Activated gamma-delta T cell treated with Interleukin-2 at 50 U/mL for 16 hours (primary cell): ENCODE measurements at places on chromosomes 16 and 17.

DNA sequence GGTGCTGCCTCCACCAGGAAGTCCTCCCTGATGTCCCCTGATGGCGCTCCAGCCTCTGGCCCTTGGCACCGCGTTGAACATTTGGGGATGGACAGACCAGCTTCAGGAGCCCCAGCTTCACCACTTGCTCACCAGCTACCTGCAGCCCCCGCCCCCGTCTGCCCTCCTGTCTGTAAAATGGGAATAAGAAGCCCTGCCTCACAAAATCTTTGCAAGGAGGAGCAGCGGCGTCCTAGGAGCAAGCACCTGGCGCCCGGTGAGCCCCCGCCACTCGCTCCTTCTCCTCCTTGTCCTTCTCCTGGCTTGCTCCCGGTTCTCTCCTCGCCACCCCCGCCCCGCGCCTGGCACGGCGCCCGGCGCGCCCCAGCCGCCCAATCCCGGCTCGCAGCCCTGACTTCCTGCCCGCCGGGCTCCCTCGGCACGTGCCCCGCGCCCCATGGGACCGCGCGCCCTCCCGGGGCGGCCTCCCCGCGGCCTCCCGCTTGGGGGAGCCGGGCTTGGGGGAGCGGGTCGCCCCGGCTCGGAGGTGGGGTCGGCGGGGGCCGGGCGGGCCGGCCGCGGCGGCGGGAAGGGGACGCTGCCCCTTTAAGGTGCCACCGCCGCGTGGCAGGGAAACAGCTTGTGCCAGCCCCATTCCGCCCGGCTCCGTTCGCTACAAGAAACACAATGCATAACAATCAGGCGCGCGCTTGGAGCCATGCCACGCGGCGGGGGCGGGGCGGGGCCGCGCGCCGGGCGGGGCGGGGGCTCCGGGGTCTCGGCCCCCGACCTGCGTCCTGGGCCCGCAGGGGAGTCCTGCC lies 9.1 kb upstream of the PPP1R1B start:
- DNase-seq: peak; percentile 42

DNA sequence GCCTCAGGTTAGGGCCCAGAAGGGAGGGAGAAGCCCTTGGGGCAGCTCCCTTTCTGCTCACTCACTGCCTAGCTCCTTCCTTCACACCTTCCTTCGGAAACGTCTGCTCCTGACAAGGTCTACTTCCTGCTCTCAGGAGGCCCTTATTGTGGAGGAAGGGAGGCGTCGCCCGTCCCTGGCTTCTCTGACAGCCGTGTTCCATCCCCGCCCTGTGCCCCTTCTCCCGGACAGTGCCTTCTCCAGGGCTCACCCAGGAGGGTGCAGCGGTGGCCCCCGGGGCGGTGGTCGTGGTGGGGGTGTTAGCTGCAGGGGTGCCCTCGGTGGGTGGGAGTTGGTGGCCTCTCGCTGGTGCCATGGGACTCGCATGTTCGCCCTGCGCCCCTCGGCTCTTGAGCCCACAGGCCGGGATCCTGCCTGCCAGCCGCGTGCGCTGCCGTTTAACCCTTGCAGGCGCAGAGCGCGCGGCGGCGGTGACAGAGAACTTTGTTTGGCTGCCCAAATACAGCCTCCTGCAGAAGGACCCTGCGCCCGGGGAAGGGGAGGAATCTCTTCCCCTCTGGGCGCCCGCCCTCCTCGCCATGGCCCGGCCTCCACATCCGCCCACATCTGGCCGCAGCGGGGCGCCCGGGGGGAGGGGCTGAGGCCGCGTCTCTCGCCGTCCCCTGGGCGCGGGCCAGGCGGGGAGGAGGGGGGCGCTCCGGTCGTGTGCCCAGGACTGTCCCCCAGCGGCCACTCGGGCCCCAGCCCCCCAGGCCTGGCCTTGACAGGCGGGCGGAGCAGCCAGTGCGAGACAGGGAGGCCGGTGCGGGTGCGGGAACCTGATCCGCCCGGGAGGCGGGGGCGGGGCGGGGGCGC lies 231.9 kb downstream of the SEC14L1 start:
- peak; percentile 68 for DNase-seq

DNA sequence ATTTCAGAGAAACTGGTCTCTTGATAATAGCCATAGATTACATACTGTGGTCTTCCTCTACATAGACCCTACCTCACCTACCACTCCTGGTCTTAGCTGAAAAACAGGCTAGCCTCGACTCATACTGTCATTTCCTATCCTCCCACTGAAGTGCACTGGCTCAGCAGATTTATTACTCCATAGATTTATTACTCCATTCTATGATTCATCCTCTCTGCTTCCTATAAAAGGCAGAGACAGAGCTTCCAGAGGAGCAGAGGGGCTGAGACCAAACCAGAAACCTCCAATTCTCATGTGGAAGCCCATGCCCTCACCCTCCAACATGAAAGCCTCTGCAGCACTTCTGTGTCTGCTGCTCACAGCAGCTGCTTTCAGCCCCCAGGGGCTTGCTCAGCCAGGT lies at the start of gene CCL7:
TSS of gene CCL7 (plus strand) at position 253 of the 400 bp plus-strand sequence. CDS start at position 323, 70 bp downstream.
- DNase-seq: no peak

DNA sequence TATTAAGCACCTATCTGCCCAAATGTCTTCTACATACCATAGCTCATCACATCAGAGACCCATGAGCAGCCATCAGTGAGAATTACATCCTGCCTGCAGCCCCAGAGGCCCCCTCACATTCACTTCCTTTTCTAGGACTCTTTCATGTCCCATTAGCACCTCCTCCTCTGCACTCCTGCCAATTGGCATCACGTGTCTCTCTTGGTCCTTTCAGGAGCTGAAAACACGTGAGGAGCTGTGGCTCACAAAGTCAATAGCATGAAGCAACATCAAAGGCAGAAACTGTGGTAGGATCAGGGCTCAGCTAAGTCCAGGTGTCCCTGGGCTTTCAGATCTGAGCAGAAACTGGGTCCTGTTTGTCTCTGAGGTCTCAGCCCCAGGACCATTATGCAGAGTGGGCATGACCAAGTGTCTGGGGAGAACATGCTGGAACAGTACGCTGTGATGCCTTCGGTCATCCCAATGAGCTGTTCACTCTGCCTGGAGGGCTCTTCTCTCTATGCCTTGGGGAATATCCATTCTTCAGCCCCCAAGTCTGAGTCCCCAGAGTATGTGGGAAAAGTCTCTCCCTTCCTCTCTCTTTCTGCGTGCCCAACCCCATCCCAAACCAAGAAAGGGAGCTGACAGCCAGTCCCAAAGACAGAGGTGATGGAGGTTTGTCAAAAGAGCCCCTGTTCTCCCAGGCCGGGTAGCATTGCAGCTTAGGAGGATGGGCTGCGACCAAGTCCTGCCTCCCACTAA lies 457.0 kb upstream of the CDH5 start:
- DNase-seq: no peak

- DNase-seq: no peak
These were observed 7.6 kb downstream of the SLFN12L start for GRCh38 chr17:35529866-35530265.

GRCh38 chr16:84340325-84341040 lies 27.9 kb upstream of the ATP2C2 start:
- DNase-seq: no peak

GRCh38 chr17:72974605-72975232 lies 117.8 kb downstream of the SLC39A11 start:
- no peak for DNase-seq

DNA sequence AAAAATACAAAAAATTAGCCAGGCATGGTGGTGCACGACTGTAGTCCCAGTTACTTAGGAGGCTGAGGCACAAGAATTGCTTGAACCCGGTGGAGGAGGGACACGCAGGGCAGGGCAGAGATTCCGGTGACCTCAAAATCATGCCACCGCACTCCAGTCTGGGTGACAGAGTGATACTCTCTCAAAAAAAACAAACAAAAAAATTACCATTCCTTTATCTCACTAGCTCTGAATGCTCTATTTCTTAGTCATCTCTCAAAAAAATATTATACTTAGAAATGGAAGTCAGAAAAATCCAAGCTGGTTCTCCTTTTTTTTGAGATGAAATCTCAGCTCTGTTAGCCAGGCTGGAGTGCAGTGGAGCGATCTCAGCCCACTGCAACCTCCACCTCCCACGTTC lies 40.8 kb downstream of the SPOP start:
- DNase-seq: no peak

GRCh38 chr17:75813081-75814020 lies 28.7 kb downstream of the UNK start:
- DNase-seq: no peak

- no peak for DNase-seq
These were observed 1147.3 kb upstream of the GOT2 start for GRCh38 chr16:59881376-59881775.

- no peak for DNase-seq
These were observed 115.3 kb downstream of the SNX29 start for GRCh38 chr16:12091569-12092543.

DNA sequence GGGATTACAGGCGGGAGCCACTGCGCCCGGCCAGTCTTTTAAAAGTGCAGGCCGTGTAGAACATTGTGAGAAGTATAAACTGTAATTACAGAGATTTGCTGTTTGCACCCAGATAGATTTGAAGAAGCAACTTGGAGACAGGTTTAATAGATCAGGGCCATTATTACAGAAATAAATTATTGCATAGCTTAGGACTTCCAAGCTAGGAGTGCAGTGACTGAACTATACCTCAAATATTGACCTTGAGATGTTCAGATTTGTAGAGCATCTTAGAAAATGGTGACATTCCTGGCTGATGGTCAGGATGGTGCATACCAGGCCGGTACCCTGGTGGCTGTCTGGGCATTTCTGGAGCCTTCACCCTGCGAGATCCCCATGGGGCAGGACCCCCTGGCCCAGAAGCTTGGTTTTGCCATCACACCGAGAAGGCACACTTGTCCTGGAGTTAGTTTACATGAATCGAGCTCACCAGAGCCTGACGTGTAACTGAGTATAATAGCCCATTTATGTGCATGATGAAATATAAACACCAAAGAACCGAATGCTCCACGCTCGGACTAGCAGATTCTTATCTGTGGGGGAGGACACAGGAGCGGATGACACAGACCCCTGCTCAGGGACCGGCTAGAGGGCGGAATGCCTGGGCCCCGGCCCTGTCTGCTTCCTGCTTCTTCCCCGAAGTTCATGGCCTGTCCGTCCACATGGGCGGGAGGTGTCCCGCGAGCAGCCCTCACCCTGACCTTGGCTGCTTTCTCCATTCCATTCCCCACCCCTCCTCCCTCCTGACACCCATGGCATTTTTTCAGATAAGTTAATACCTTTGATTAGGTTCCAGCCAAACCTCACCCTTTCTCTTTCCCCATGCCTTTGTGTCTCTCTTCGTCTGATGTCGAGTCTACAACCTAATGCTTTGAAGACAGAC lies 32.1 kb downstream of the CCDC40 start:
- no peak for DNase-seq

DNA sequence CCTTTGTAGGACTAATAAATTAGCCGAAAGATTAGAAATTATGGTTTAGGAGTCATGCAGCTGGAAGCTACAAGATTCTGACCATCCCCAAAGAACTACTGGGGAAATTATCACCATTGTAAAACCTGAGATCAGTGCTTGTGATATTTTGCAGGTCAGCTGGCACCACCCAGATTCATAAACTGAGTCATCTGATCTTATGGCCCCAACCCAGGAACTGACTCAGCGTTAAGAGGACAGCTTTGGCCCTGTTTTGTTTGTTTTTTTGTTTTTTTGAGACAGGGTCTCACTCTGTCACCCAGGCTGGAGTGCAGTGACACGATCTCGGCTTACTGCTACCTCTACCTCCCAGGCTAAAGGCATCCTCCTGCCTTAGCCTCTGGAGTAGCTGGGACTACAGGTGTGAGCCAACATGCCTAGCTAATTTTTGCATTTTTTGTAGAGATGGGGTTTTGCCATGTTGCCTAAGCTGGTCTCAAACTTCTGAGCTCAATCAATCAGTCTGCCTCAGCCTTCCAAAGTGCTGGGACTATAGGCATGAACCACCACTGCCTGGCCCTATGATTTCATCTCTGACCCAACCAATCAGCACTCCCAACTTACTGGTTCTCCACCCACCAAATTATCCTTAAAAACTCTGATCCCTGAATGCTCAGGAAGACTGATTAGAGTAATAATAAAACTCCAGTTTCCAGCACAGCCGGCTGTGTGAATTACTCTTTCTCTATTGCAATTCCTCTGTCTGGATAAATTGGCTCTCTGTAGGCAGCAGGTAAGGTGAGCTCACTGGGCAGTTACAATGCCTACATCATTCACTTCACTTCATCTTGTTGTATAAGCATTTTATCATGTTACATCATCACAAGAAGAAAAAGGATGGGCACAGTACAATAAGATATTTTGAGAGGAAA lies 79.4 kb upstream of the KSR1 start:
- no peak for DNase-seq

- DNase-seq: peak; percentile 67
These were observed 9.4 kb downstream of the RPL19 start for GRCh38 chr17:39209317-39210092.

GRCh38 chr17:19311016-19311415 lies 51.5 kb downstream of the B9D1 start:
- no peak for DNase-seq

- DNase-seq: peak; percentile 79
These were observed 23.8 kb downstream of the COTL1 start for GRCh38 chr16:84593825-84594724.

DNA sequence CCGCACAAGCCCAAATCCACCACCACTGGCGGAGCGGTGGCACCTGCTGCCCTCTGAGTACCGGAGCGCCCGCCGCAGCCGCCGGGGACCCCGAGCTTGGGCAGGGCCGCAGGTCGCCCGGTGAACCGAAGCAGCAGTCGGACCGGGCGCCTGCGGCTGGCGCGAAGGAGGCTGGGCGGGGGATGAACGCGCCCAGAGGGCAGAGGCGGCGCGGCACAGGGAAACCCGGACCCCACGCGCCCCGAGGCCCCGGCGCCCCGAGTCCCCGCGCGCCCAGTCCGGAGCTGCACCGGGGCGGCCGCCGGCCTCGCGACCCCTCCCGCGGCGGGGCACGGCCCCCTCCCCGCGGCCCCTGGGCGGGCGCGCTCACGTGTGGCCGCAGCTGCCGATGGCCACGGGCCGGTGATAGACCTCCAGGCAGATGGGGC lies 393 bp downstream of the RNF166 start:
- DNase-seq: no peak

- DNase-seq: no peak
These were observed 67.8 kb upstream of the GNG13 start for GRCh38 chr16:868386-868755.

- DNase-seq: peak; percentile 58
These were observed at the start of gene MED13 for GRCh38 chr17:62064791-62065563. TSS of gene MED13 (minus strand) at chr17:62065278. CDS start at chr17:62065205, 73 bp downstream.

GRCh38 chr17:27993723-27994310 lies 48.7 kb upstream of the NLK start:
- no peak for DNase-seq

- DNase-seq: no peak
These were observed 4.5 kb upstream of the SLC4A1 start for GRCh38 chr17:44272321-44272951.
